ENCODE measurements at places on chromosomes 12 and 14. TPM values are rescaled to one million over a fixed set of nuclear protein-coding genes. Genes with fewer than 3 reads are reported as not detected.

DNA sequence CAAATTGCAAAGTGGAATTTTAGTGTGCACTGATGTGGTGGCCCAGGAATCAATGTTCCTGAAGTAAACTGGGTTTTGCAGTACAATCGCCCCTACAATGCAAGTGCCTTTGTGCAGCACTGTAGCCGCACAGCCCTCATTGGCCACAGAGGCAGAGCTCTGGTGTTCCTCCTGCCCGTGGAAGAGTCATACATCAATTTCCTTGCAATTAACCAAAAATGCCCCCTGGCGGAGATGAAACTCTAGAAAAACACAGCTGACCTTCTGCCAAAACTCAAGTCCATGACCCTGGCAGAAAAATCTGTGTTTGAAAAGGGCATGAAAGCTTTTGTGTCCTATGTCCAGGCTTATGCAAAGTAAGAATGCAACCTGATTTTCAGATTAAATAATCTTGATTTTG lies 117.9 kb upstream of the PRB2 start:
- H3K27ac ChIP-seq: no peak overlapping the region
- H3K4me3 ChIP-seq: no peak overlapping the region
- no peaks in the 10 kb centered on the region for H3K36me3 ChIP-seq
- no peak for DNase-seq
- no peaks in the 10 kb centered on the region for H3K4me1 ChIP-seq
- no peaks in the 10 kb centered on the region for H3K27me3 ChIP-seq

DNA sequence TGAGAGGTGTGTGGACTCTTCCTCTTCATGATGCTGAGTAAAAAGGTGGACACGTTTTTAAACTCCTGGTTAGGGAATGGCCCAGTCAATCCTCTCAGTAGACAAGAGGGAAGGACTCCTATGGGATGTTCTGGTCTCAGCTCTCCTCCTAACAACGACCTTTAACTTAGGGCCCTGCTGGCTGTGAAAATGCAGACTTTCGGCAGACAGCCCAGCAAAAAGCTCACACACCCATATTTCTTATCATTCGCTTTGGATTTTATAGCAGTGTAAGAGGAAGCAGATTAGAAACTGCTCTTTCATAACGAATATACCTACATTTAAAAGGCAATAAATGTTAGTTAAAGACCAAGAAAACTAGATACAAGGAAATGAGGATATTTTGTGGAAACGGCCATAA lies 18.0 kb upstream of the YARS2 start:
- H3K36me3 ChIP-seq: no peaks in the 10 kb centered on the region
- no peak for DNase-seq
- H3K4me3 ChIP-seq: no peak overlapping the region
- peaks cover 3% of the 10 kb centered on the region for H3K27me3 ChIP-seq

Gene SLC38A2
- 33.8 TPM for polyA plus RNA-seq

DNA sequence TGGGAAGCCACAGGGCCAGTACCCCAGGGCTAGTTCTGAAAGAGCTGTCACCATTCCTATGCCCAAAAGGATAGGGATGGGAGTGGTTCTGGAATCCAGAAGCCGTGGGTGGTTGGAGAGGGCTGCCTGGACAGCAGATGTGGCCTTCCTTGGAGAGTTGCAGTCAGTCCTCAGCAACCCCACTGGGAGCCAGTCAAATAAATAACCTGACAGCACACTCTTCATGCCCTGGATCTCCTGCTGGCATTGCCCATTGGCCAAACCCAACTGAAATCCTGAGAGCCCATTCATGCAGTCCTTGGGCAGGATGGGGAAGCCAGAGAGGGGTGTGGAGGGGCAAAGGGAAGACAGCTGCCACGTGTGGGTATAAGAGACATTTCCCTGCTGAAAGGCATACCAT lies 128.2 kb downstream of the PTPN11 start:
- H3K27ac ChIP-seq: no peak overlapping the region
- H3K4me1 ChIP-seq: no peaks in the 10 kb centered on the region
- peaks cover 3% of the 10 kb centered on the region for H3K27me3 ChIP-seq
- H3K36me3 ChIP-seq: no peaks in the 10 kb centered on the region
- DNase-seq: no peak

DNA sequence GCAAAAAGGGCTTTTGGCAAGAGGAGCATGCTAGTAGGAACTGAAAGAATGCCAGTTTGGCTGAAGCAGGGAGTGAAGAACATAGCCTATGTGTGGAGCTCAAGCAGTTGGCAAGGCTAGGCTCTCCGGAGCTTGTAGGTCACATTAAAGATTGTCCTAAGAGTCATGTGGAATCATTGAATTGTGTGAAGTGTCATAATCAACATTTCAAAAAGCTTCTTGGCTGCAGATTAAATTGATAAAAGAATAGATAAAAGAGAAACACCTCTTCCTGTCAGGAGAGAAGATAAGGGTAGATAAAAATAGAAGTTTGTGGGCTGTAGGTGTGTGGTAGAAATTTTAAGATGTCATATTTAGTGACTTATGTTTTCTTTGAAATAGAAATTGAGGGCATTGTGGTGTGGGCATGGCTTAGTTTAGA lies 36.1 kb downstream of the CPSF6 start:
- no peak overlapping the region for H3K4me3 ChIP-seq
- H3K4me1 ChIP-seq: no peaks in the 10 kb centered on the region
- no peak for DNase-seq
- no peaks in the 10 kb centered on the region for H3K27me3 ChIP-seq
- peaks cover 15% of the 10 kb centered on the region for H3K36me3 ChIP-seq

DNA sequence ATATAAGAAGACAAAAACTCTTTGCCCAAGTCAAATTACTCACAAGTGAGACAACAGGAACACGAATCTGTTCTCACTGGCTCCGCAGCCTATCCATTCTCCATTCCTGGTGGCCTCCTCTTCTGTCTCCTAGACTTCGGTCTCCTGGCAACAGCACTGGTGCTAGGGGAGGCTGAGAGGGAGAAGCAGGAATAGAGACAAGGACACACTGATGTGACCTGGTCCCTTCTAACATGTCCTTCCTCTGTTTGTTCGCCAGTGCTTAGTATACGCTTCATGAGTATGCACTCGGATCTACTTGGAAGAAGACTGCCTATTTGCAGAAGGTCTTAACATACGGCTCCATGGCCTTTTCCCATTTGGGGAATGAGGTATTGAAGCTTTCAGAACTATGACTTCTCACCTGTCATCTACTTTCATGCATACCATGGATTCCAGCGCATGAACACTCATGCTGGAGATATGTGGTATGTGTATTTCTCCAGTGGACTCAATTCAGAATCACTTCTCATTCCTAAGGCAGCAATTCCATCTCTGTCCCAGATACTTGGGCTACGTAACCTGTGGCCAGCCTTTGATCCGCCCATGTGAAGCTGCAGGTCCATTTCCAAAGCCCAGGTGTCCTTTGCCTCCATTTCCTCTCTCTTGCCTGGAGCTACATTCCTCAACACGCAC lies 33.9 kb downstream of the BHLHE41 start:
- H3K27ac ChIP-seq: no peak overlapping the region
- no peaks in the 10 kb centered on the region for H3K36me3 ChIP-seq
- DNase-seq: no peak
- H3K4me3 ChIP-seq: no peak overlapping the region
- no peaks in the 10 kb centered on the region for H3K27me3 ChIP-seq

DNA sequence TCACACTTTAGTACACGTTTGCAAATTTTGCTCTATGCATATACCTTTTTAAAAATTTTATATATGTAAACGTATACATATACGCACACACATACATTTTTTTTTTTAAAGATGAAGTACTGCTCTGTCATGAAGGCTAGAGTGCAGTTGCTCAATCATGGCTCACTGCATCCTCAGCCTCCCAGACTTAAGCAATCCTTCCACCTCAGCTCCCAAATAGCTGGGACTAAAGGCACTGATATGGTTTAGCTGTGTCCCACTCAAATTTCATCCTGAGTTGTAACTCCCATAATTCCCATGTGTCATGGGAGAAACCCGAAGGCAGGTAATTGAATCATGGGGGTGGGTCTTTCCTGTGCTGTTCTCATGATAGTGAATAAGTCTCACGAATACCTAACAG lies 220.8 kb upstream of the CAND1 start:
- no peaks in the 10 kb centered on the region for H3K27me3 ChIP-seq
- no peak overlapping the region for H3K4me3 ChIP-seq
- no peak for DNase-seq
- H3K4me1 ChIP-seq: no peaks in the 10 kb centered on the region
- H3K36me3 ChIP-seq: no peaks in the 10 kb centered on the region

Gene PROX2
- polyA plus RNA-seq: not detected

DNA sequence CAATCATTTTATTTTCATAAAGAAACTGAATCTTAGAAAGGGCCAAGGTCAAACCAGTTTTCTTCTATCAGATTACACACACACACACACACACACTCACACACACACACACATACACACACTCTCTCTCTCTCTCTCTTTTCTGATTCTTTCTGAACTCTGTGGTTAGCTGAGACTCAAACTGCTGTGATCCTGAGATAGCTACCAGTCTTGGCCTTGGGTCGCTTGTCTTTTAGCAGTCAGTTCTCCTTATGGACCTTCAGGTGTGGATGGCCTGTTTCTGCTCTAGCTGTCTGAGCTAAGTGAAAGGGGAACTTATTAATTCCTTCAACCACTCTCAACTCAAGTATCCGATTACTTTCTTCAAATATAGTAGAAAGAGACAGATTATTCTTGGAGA lies 145.1 kb downstream of the GRIP1 start:
- DNase-seq: no peak
- no peaks in the 10 kb centered on the region for H3K27me3 ChIP-seq
- H3K36me3 ChIP-seq: no peaks in the 10 kb centered on the region

Gene EMP1
- 6.3 TPM for polyA plus RNA-seq

Gene KRT3
- not detected for polyA plus RNA-seq

GRCh38 chr12:82359115-82359478 lies 768 bp downstream of the METTL25 start:
- DNase-seq: no peak
- H3K4me1 ChIP-seq: peaks cover 16% of the 10 kb centered on the region
- peak overlapping the region; percentile 83 for H3K4me3 ChIP-seq
- no peaks in the 10 kb centered on the region for H3K27me3 ChIP-seq
- H3K36me3 ChIP-seq: peaks cover 25% of the 10 kb centered on the region

DNA sequence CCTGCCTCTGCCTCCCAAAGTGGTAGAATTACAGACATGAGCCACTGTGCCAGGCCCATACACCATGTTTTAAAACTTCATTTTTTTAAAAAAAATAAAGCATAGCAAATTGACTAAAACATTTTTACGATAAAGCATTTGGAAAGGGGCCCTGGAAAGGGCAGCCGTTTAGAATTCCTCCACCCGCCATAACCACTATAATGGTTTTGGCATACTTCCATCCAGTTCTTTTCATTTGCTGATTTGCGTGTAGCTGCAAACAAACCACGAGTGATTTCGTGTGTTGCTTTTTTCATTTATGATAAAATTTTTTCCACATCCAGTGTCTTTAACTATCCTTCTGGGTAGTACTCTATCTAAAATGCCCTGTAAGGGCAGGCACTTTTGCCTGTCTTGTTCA lies 91.8 kb upstream of the RIN3 start:
- H3K36me3 ChIP-seq: no peaks in the 10 kb centered on the region
- no peak for DNase-seq
- H3K4me3 ChIP-seq: no peak overlapping the region

Gene TEX52
- not detected for polyA plus RNA-seq

- DNase-seq: no peak
- no peaks in the 10 kb centered on the region for H3K36me3 ChIP-seq
- H3K27me3 ChIP-seq: no peaks in the 10 kb centered on the region
- no peaks in the 10 kb centered on the region for H3K4me1 ChIP-seq
Observed at GRCh38 chr12:23424685-23425084, 524.8 kb downstream of the SOX5 start.

- no peaks in the 10 kb centered on the region for H3K36me3 ChIP-seq
- peak; percentile 55 for DNase-seq
- H3K4me1 ChIP-seq: peaks cover 29% of the 10 kb centered on the region
Observed at GRCh38 chr14:72516936-72517700, 376.8 kb downstream of the DPF3 start.

Gene KRT6B
- not detected for polyA plus RNA-seq

GRCh38 chr12:53501615-53502181 lies 615 bp downstream of the TARBP2 start:
- peak overlapping the region; percentile 99 for H3K27ac ChIP-seq
- peaks cover 36% of the 10 kb centered on the region for H3K4me1 ChIP-seq
- H3K27me3 ChIP-seq: no peaks in the 10 kb centered on the region
- no peak for DNase-seq

Gene PMCH
- not detected for polyA plus RNA-seq

Gene OR4K14
- not detected for polyA plus RNA-seq

DNA sequence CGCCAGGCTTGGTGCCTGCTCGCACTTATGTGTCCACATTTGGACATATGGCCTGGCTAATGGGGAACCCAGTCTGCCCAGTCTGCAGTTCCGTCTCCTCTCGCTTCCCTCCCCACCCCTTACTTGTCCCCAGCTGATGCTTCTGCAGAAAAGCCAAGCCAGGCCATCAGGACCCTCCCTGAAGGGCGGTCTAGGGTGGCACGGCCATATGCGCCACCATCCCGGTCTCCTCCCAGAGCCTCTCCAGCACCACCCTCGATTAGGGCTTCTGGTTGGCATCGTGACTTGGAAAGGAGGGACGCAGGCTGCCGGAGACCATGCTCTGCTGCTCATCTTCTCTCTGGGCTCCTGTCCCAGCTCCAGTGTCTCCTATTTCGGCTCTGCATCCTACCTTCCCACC lies 54.6 kb downstream of the CALM1 start:
- H3K27ac ChIP-seq: no peak overlapping the region
- no peak for DNase-seq
- H3K36me3 ChIP-seq: no peaks in the 10 kb centered on the region
- no peaks in the 10 kb centered on the region for H3K4me1 ChIP-seq
- H3K27me3 ChIP-seq: no peaks in the 10 kb centered on the region

Measured in CD14-positive monocyte (primary cell).